ENCODE measurements at places on chromosomes 16 and 17.

DNA sequence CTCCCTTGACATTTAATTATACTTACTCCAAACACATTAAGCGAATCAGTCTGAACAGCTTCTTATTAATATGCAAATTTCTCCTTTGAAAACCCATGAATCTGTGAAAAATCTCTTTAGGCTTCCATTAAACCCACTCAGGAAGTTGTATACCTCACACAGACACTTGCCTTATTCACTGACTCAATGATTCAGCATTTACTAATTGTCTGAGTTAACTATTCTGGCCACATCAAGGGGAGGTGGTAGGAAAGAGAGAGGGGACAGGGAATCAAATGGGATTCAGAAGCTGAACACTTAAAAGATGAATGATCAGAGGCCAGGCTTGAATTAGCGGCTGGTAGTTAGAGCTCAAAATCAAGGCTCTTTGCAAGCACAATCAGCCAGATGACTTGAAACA lies 70.0 kb downstream of the HS3ST3A1 start:
- no peak for DNase-seq

DNA sequence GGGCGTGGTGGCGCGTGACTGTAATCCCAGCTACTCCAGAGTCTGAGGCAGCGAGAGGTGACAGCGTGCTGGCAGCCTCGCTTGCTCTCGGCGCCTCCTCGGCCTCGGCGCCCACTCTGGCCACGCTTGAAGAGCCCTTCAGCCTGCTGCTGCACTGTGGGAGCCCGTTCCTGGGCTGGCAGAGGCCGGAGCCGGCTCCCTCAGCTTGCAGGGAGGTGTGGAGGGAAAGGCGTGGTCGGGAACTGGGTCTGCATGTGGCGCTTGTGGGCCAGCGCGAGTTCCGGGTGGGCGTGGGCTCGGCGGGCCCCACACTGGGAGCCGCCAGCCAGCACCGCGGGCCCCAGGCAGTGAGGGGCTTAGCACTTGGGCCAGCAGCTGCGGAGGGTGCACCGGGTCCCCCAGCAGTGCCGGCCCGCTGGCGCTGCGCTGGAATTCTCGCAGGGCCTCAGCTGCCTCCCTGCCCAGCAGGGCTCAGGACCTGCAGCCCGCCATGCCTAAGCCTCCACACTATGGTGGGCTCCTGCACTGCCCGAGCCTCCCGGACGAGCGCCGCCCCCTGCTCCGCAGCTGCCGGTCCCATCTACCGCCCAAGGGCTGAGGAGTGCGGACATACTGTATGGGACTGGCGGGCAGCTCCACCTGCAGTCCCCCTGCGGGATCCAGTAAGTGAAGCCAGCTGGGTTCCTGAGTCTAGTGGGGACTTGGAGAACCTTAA lies 1093.3 kb upstream of the CDH8 start:
- no peak for DNase-seq

DNA sequence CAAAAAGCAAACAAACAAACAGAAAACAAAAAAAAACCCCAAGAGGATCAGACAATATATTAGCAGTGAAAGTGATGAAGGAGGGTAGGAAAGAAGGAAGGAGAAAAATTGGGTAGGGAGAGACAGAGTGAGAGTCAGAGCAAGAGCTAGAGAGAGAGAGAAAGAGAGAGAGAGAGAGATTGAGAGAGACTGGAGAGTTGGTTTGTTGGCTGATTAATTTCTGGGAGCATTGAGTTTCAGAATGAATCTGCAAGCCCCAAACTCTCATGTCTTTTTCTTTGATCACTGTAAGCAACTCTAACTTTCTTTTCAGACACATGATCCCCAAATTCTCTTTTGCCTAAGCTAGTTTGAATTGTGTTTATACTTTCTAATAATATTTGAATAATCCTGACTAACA lies 388.1 kb downstream of the SHISA9 start:
- DNase-seq: no peak

GRCh38 chr17:44840274-44840673 lies 7.4 kb upstream of the HIGD1B start:
- DNase-seq: no peak

- peak; percentile 11 for DNase-seq
Observed at GRCh38 chr16:78715673-78716072, 616.2 kb downstream of the WWOX start.

DNA sequence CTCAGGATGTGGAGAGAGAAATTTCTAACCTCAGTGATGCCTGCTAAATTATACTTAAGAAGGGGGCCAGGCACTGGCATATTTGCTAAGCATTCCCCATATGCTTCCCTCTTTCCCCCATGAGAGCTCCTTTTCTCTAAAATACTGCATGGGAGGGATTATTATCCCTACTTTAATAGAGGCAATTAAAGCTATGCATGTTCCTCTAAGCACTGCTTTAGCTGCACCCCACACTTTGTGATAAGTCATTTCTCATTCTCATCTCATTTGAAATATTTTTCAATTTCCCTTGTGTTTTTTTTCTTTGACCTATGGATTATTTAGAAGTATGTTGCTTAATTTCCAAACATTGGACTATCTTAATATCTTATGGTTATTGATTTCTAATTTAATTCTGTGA lies 72.1 kb upstream of the CIBAR2 start:
- DNase-seq: no peak

DNA sequence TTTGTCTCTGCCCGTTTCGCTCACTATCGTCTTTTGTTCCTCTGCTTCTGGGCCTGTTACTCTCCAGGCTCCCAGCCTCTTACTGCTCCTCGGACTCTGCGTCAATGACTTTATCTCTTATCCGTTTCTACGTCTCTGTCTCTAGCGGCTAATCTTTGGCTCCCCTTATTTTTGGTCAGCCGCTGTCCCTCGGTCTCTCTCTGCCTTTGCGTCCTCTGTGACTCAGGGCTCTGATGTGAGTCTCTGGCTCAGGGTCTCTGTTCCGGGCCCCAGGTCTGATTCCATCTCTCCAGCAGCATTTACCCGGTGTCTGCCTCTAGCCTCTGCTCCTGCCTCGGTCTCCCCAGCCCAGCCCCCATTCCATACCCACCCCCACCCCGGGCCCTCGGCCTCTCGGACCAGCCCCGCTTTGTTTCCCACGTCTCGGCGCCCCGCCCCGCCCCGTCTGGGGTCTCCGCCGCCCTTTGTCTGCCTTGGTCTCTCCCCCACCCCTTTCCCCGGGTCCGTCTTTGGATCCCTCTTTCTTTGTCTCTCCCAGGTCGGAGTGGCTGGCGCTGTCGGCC lies 547 bp upstream of the ZNF48 start:
- DNase-seq: peak; percentile 27

GRCh38 chr17:38996660-38997337 lies 29.6 kb upstream of the FBXO47 start:
- DNase-seq: no peak

DNA sequence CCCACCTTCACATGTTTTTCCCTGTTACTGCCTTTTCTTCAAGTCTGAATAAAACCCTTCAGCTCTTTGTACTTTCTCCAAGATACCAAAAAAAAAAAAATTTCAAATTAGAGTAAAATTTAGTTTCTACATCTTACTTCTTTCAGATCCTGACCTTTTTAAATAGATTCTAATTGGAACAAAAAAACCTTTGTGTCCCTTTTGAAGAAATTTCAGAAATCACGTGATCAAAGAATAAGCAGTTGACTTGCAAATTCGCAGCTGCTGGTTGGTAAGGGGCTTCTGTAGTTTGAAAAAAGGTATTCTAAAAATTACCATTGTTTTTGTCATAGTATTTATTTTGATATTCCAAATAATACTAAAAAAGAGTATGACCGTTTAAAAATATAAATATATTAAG lies 71.7 kb downstream of the CDC27 start:
- no peak for DNase-seq

DNA sequence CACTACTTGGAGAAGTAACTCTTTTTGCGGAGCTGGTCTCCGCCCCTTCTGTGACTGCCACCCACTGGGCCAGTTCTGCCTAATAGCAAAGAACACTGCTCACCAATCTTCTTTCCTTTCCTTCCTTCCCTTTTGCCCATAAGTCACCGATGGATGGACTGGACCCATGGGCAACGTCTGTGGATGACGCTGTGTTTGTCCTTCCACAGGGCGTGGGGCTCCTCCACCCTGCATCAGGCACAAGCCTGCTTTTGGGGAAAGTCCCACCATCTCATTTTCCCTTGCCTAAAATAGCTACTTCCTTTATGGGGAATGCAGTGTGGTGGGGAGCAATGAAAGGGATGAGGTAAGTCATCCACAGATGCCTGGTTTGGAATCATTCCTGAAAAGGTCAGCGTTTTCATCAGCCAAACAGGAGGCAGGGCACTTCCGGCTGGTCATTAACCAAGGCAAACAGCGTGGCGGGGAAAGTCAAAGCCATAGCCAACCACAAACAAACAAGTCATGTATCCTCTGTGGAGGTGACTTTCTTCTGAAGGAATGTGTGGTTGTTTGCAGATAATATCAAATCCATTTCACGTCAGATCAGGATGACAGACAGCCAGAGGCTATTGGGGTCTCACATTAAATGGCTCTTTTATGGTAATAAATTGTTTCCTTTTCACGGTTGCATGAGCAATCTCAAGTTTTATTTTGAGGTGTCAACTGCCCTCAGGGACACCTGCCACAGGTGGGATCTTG lies 30.7 kb upstream of the MED9 start:
- no peak for DNase-seq

DNA sequence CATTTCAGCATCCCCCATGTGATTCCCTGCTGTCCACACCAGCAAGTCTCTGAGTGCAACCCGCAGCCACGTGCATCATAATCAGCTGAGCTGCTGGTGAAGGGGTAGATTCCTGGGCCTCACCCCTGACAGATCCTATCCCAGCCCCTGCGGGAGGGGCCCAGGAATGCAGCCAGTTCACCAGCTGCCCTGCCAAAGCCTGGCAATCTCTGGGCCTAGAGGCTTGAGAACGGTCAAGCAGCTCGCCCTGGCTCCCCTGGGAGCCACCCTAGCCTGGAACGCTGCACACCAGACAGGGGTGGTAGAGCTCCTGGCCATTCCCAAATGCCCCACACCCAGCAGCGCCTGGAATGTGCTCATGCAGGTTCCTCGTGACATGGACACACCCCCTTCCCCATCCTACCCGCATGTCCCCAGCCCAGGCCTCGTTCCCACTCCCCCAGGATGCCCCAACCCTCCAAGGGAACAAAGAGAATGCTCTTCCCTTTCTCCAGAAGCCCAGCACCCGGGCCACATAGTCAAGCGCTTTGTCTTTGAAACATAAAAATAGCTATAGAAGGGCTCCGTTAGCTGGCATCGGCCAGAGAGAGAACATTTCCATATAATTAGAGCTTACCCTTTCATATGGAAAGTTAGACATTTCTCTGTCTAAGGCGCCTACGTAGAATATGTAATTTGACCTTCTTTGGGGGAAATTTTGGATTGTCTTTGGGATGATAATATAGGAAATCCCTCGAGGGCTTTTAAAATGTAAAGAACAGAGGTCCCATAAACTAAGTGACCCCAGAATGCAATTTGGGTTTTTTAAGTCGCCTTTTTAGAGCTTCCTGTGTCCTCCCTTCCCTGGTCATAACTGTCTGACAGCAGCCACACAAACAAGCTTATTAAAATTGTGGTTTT lies 3.4 kb downstream of the CEP295NL start:
- DNase-seq: no peak

DNA sequence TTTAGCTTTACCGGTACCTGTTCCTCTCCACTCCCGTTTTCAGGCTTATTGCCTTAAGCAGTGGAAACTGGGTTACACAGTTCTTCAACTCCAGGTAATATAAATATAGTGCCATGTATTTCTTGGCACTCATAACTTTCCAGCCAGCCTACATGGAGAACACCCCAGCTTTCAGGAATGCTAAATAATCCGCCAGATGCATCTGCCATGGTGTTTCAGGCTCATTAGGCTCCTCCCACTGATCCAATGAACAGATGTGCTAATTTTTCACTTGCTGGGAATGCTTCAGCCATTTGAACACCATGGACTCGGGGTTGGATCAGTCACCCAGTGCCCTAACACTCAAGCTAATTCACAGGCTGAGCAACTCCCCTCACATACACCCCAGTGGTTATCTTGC lies 4.6 kb downstream of the ANKFN1 start:
- no peak for DNase-seq

DNA sequence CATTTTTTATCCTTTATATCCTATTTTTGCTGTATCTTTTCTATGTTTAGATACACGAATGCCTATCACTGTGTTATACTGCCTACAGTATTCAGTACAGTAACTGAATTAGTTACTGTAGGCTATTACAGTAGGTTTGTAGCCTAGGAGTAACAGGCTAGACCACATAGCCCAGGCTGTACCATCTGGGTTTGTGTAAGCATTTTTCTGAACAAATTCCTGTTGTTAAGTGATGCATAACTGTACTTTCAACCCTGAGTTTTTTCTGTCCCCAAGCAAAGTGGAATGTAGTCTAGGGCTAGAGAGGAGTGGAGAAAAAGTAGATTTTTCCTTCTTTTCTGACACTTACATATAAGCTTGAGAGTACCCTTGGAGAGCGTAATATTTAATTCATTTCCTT lies 282.1 kb downstream of the HS3ST3B1 start:
- no peak for DNase-seq

GRCh38 chr16:78990309-78990701 lies 610.2 kb downstream of the MAF start:
- DNase-seq: no peak

DNA sequence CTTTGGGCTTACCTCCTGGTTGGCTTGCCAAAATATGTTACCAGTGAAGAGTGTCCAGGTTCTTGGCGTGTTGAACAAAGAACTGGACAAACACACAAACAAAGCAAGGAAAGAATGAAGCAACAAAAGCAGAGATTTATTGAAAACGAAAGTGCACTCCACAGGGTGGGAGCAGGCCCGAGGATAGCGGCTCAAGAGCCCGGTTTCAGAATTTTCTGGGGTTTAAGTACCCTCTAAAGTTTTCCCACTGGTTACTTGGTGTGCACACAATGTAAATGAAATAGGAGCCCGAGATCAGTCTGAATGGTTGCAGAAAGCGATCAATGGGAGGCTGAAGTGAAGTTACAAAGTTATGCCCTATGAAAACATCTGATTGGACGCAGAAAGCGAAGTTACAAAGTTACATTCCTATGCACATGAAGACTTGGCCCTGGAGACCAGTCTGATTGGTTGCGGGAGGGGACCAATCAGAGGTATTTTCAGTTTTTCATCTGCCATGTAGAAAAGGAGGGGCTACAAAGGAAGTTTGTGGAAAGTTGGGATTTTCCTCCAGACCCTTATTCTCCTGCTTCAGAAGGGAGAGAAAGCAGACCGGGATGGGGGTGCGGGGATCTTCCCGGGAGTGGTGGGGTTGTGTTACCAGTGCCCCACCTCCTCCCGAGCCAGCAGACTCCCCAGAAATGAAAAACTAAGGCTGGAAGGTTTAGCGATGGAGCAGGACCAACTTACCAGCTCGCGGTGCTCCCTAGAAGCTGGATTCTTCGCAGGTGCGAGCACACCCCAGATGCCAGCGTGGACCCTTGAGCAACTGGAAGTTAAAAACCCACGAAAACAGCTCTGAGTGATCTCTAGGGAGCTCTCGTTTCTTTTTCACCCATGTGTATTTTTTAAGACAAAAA lies at the start of gene SLFN12:
Gene SLFN12 (minus strand): TSS at position 325 of the 899 bp plus-strand sequence. CDS start 9,472 bp downstream, outside the sequence.
- no peak for DNase-seq

- DNase-seq: no peak
Observed at GRCh38 chr17:72906306-72906705, 186.2 kb downstream of the SLC39A11 start.

GRCh38 chr17:82297280-82297713 lies 20.1 kb downstream of the CD7 start:
- no peak for DNase-seq
